ENCODE measurements at places on chromosomes 1 and 21.

DNA sequence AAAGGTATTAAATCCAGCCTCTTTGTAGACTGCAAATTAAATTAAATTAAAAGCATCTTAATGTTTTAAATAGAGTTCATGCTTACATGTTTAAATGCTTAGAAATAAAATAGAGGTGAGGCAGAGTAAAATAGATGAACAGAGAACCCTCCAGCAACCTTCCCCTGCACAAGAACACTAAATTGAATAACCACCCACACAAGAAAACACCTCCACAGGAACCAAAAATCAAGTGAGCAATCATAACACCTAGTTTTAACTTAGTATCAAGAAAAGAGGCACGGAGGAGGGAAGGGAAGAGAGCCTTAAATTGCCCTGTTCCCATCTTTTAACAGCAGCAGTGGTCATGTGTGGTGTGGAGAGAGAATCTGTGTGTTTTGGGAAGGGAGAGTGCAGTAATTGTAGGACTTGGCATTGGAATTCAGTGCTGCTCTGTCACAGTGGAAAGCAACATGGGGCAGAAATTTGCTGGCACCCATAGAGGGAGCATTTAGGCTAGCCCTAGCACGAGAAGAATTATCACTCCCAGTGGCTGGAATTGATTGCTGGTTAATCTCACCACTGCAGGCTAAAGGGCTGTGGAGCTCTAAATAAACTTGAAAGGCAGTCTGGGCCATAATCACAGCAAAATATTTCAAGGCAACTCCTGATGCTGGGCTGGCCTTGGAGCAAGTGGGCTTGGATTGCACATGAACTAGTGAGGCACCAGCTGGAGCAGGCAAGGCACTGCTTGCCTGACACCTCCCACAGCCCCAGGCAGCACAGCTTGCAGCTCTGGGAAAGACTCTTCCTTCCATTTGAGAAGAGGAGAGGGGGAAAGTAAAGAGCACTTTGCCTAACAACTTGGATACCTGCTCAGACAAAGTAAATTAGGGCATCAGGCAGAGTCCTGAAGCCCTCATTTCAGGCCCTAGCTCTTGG, 1478.8 kb downstream of the NCAM2 start:
- DNase-seq: no peak

GRCh38 chr1:233638513-233638912, 24.6 kb downstream of the KCNK1 start:
- DNase-seq: no peak

DNA sequence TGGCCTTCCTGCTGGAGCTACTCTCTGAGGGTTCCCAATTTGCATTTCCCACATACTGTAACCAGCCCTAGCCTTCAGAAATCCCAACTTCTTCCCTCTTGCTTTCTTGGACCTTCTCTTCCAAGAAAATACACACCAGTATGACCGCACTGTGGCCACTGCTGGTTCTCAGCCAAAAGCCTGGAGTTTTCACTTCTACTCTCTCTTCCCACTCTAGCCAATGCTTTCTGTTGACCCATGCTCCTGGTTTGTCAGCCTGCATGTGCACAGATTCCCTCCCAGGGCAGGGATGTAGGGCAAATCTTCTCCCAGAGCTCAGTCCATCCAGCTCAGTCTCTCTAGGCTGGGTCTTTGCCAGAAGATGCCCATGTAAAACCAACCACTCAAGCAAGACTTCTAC, 664 bp downstream of the SLAMF1 start:
- DNase-seq: no peak

DNA sequence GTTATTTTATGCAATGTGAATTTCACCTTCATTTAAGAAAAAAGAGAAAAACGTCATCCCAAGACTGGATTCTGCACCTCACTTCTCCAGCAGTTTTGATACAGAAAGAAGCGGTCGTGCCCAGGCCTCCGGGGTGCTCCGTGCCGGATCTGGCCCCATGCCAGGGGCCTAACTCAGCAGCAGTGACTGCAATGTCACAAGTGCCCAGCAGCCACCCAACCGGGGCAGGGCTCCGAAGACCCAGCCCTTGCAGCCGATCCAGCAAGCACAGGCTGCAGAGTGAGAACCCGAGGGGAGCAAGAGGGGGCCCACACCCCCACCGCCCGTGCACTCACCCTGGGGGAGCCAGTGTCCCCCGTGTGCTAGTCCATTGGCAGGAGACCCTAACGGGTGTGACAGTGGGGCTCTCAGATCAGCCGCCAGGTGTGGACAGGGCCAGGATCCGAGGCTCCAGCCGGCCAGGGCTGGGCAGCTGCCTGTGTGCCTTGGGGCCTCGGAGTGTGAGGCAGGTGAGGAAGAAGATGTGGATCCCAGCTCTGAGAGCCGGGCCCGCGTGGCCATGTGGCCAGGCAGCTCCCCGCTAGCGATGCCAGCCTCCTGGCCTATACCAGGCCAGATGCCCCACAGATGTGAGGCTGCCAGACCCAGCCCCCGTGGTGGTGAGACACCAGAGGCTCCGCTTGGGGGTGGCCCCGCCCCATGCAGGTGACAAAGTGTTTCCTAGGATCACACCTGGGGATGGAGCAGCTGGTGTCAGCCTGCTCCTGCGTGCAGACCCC, 60.6 kb downstream of the MEGF6 start:
- DNase-seq: no peak

- peak; percentile 50 for DNase-seq
Observed at GRCh38 chr1:13781907-13782633, 82.1 kb downstream of the PRDM2 start.

- no peak for DNase-seq
Observed at GRCh38 chr1:219965285-219966070, 37.1 kb upstream of the SLC30A10 start.
